ENCODE measurements at places on chromosomes 5 and 9. TPM values are rescaled to one million over a fixed set of nuclear protein-coding genes. Genes with fewer than 3 reads are reported as not detected.

Gene ECSCR
- 10.6 TPM for polyA plus RNA-seq

Gene QRFP
- not detected for polyA plus RNA-seq

Gene AIF1L
- polyA plus RNA-seq: 131 TPM

Gene FOXD4L6
- 0.51 TPM for polyA plus RNA-seq

Gene IL6ST
- polyA plus RNA-seq: 6.3 TPM

Gene DNAI1
- 1.7 TPM for polyA plus RNA-seq

Gene ANKRD18A
- polyA plus RNA-seq: 2.0 TPM

Gene SHC3
- polyA plus RNA-seq: 6.6 TPM

Gene ANKRD18B
- 0.53 TPM for polyA plus RNA-seq

Data from brain (organoid and tissue), 16 donors.